Brain microvascular endothelial cell (primary cell): ENCODE measurements at places on chromosomes 7 and 10.

- no peak for DNase-seq
Measured at GRCh38 chr10:110860576-110861241, 11.0 kb upstream of the PDCD4 start.

- DNase-seq = no peak
Measured at GRCh38 chr7:131995324-131995723, 438.9 kb upstream of the PODXL start.

- DNase-seq = no peak
Measured at GRCh38 chr10:10045765-10046028, 972.0 kb upstream of the CELF2 start.

DNA sequence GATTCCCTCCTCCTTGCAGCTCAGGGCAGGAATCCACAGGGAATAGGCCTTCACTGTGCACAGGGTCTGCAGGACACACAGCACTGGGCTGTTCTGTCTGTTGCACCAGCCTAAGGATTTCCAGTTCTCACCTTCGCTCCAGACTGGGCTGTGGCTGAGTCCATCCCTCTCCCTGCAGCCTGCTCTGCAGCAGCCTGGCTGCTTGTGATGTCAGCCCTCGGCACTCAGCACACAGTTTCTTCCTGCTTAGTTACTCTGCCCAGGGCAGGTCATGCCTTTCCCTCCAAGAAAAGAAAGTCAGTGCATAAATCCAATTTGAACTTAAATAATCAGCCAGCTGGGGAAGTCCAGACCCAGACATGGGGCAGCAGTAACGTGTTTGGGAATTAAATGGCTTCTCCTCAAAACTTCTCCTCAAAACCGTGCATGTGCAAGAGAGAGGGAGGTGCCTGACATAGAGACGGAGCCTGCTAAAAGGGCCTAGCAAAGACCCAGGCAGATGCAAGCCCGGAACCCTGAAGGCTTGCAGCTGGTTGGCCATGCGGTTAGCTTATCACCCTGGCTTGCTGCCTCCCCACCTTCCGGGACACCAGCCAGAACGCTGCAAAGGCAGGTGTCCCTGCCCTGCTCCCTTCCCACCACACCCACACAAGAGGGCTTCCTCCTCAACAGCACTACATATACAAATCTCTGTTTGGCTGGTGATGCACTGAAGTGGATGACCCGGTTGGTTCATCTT is 10.9 kb upstream of the GDF2 start:
- DNase-seq = no peak

DNA sequence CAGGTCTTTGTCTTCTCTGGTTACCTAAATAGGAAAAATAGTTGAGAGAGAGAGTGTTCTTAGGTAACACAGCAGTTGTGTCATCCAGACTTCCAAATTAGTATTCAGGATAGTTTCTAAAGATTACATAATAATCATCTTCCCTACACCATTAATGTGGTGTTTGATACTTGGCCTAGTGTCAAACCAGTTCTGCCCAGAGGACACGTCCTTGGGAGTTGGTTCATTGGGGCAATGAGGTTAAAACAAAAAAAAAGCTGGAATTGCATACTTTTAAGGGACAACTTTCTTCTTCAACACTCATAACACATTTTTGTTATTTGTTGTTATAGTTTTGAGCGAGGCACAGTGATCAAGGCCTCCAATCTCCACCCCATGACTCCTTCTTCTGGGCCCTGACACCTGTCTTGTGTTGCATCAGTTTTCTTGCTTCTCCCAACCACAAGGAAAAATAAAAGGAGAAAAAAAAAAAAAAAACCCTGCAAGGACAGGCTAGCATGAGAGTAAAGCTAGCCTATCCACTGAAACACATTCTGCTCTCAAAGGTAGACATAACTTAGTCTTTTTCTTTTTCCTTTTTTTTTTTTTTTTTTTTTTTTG is 28.8 kb downstream of the STN1 start:
- no peak for DNase-seq

DNA sequence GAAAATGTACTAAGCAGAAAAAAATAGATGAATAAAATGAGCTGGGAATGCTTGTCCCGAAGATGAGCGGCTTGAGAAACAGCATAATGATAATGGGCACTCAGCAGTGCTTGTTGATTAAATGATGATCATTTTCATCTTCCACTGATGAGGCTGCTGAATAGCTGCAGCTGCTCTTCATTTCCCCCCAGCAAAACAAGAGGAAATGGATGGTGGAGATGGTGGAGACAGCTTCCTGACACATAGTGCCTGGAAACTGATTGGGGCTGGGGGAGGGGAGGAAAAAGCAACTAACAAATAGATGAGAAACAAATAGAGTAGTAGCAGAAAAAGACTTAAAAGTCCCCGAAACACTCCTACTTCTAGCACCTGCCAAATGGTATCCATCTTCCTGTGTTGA is 41.4 kb downstream of the MRC1 start:
- no peak for DNase-seq

- DNase-seq = no peak
Measured at GRCh38 chr7:1994931-1995330, 237.8 kb downstream of the MAD1L1 start.

DNA sequence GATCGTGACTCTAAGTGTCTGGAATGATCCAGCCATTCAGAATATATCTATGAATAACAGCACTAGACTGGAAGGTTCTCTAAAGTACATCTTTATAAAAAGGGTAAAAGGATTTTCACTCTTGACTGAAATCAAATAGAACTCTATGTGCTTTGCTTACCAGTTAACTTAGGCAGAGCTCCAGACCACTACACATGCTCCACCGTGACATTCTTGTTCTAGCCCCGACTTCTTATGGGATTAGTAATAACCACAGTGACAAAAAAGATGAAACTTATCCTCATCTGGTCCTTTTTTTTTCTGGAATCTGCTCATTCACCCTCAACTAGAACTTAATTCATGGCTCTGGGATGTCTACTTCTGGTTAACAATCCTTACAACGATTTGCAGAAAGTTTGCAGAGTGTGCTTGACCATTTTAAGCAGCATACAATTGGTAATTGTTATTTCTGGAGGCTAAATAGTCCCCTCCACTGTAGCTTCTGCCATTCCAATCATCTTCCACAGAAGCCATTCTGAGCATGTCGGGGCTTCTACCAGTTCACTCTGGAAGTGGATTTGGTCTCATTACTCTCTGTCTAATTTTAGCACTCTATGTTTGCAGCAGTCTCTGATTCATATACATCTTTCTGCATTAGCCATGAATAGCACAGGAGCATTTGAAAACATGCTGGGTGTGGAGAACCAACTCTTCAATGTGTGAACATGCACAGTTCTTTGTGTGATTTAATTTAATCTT is 163.7 kb upstream of the CDC14C start:
- DNase-seq = peak; percentile 1

GRCh38 chr7:158676906-158677305 is 27.7 kb downstream of the NCAPG2 start:
- no peak for DNase-seq

DNA sequence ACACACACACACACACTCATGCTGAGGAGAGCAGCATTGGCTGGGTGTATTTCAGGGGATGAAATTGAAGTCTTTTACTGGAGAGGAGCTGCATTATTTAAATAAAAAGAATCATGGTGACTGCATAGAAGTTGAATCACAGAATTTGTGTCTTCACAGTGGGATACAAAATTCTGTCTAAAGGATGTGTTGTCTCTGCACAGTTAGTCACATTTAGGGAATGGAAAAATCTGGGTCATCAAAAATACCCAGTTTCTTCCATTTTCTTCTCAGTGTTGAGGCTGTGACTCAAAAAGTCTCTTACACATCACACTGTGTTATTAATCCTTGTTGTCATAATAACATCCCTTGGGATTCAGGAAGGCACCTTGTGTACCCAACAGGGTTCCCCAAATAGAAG is 10.9 kb downstream of the PAPSS2 start:
- DNase-seq = no peak
